ENCODE measurements at places on chromosomes 1 and 21.

DNA sequence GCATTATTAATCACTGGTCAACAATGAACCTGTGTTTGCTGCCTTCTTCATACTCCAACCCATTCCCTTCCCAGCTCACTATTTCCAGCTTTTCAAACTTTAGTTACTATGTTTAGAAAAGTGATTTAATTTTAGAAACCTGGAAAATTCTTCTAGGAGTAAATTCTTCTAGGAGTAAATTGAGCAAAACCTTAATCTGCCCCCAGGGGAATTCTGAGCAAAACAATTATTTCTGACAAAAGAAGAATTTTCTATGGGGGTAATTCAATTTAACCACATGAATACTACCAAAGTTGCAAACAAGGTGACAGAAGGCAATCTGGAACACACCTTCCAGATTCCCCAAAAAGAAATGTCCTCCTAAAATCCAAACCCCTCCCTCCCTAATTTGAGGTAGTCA lies 1.8 kb downstream of the LUZP1 start:
- DNase-seq: no peak

DNA sequence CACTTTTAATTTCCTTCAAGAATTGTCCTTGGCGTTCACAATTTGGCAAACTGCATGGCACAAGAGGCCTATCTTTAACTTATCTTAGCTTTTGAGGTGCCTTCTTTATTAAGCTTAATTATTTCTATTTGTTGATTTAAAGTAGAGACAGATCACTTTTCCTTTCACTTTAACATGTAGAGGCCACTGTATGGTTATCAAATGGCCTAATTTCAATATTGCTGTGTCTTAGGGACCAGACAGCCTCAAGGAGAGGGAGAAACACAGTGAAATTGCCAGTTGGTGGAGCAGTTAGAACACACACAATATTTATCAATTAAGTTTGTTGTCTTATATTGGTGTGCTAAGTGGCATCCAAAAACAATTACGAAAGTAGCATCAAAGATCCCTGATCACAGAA lies 1013.9 kb downstream of the KCNT2 start:
- no peak for DNase-seq

DNA sequence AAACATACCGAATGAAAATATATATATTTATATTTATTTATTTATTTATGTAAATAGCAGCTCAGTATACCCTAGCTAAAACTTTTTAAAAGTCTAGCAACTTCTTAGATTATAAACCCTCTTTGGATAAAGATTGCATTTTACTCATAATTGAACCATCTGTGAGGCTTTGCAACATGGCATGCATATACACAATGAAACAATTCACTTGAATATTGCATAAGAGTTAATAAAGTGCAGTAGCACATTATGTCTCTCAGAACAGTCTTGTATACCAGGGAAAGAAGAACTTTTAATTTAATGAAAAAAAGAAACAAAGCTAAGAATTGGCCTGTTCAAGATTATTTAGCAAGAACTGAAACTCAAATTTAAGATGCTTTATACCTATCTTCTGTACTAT lies 1363.9 kb upstream of the ADGRL2 start:
- no peak for DNase-seq

- no peak for DNase-seq
These were observed 9.0 kb upstream of the IFNGR2 start for GRCh38 chr21:33394260-33394659.

DNA sequence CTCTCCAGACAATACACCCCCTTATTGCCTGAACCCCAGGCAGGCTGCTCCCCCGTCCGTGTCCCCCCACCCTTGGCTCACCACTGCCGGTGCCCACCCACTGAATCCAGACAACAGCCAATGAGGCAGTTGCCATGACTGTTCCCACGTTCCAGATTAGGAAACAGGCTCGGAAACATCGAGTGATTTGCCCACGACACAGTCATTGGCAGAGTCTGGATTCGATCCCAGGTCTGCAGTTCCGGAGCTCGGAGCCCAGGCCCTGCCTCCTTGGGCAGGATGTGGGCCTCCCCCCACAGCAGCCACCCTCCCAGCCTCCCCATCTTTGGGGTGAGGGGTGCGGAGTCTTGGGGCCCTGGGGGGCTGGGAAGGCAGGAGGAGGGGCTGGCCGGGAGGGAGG lies 20.3 kb upstream of the CLSTN1 start:
- no peak for DNase-seq

GRCh38 chr1:1212780-1213344 lies 1.1 kb downstream of the TNFRSF4 start:
- DNase-seq: no peak

- DNase-seq: no peak
These were observed 24.8 kb upstream of the USH2A start for GRCh38 chr1:216448011-216448510.

DNA sequence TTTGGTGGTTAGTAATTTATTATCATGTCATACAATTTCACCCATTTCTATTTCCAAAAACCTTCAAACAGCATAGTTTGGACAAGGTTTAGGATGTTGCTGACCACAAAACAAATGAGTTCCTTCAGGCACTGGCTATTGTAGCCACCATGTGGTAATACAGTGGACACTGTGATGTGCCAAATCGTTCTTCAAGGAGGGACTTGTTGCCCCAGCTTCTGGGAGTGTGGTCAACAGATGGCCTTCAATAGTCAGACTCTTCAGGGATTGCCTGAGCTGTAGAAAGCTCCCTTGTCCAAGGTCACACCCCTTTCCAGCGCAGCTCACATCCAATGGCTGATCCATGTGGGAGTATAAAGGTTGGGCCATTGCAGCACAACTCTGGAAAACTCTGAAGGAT lies 2.6 kb downstream of the PDE4B start:
- no peak for DNase-seq

GRCh38 chr1:40877698-40878097 lies 15.5 kb upstream of the CITED4 start:
- no peak for DNase-seq

DNA sequence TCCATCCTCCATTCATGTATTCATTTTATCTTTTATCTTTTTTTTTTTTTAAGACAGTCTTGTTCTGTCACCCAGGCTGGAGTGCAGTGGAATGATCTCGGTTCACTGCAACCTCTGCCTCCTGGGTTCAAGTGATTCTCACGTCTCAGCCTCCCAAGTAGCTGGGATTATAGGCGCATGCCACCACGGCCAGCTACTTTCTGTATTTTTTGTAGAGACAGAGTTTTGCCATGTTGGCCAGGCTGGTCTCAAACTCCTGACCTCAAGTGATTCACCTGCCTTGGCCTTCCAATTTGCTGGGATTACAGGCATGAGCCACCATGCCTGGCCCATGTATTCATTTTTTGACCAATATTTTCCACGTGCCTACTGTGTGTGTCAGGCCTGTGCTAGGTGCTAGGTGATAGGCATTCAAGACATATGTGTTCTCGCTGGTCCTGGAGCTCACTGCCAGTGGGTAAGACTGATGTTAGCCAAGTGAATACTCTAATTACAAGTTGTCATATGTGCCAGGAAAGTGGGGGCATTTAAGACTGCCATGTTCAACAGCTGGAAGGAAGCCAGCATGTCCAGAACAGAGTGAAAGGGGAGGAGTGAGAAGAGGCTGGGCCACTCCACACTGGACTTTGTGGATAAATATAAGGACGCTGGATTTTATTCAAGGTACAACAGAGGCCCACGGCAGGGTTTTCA lies 5.3 kb upstream of the CELSR2 start:
- no peak for DNase-seq

DNA sequence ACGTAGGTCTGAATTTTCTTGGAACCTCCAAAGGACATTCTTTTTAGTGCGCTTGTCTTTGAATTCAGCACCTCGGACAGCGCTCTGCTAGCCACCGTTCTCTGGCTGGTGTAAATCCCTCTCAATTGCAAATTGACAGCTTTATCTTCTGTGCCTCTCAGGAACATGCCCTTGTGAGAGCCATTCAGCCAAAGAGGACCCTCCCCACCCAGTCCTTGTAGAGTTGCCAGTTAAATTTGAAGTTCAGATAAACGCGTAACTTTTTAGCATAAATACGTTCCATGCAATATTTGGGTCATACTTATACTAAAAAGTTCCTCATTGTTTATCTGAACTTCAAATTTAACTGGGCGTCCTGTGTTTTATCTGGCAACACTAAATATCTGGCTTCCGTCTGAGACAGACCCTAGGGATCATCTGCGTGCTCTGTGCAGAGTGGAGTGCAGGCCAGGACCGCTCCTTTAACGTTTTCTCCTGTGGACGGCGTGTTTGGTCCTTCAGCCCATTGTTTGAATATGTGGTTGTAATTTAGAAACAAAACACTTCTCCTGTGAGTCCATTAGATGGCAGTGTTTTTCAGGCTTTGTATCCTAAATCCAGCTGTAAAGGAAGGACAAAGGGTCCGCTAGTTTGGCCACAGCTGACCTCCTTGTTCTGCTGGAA lies 7.0 kb downstream of the KCNAB2 start:
- DNase-seq: no peak

- DNase-seq: peak; percentile 15
These were observed 40.1 kb downstream of the SLC9C2 start for GRCh38 chr1:173562813-173563212.

DNA sequence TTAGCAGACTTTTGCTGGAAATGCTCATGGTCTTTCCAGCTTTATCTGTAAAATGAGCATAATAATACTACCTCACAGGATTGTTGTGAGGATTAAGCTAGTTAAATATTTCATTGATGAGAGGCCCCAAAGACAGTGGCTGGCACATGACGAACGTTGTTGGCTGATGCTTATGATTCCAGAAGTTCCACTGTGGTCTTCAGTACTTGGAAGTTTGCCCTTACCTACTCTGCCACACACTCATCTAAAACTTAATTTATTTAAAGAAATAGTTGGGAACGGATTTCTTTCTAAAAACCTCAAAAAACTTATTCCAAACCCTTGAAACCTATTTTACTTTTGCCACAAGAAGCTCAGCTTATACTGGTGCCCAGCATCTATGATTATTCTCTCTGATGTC lies 170.7 kb downstream of the DHRS3 start:
- DNase-seq: no peak

DNA sequence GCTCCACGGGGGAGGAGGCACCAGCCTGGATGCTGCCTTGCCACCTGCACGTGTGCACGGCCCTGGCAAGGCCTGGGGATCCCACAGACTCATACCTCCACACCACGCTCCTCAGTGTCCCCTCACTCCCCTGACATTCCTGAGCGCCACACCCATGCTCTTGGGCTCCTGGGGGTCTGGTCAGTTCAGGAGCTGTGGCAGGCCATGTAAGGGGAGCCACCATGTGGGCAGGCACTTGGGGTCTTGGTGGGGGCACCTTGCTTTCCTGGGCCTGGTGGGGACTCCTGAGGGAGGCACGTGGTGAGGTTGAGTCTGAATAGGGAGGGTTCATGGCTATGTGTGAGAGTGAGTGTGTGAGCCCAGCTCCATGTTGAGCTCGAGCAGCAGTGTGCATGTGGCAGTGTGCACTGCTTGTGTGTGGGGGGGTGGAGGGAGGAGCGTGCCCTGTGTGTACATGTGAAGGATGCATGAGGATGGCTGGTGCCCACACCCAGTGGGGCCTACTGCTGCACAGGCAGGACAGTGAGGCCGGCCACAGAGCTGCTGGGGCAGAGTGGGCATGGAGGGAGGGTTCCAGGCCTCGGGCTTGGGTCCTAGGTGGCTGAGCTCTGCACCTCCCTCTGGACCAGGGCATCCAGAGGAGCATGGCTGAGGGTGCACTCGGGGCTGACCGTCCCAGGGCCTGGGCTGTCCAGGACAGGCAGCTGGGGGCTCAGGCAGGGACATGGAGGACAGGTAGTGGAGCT lies 1.6 kb downstream of the GJC2 start:
- DNase-seq: no peak

GRCh38 chr1:29975036-29975694 lies 738.8 kb downstream of the PTPRU start:
- peak; percentile 37 for DNase-seq

- no peak for DNase-seq
These were observed 18.9 kb downstream of the GPA33 start for GRCh38 chr1:167071286-167071685.

DNA sequence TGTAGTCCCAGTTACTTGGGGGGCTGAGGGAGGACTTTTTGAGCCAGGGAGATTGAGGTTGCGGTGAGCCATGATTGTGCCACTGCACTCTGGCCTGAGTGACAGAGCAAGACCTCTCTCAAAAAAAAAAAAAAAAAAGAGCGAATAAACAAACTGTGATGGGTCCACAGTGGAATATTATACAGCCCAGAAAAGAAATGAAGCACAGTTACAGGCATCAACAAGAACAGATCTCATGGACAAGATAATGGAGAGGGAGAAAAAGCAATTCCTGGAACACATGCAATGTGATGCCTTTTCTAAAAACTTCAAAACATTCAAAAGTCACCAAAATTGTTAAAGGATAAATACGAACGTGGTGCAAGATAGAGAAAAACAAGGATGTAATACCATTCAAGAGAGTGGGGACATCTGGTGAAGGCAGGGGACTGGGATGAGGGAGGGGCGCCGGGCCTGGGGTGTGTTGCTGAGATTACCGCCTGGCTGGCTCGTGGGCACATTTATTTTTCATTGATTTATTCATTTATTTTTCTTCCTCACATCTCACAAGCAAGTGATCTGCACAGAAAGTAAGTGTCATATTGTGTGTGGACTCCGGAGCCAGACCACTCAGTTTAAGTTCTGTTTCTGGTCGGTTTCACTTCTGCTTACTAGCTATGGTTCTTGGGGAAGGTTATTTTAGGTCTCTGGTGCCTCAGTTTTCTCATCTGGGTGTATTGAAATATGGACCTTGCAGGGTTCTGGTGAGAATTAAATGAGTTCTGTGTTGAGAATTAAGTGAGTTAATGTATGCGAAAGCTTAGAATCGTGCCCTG lies 30.1 kb downstream of the ABCG1 start:
- no peak for DNase-seq

DNA sequence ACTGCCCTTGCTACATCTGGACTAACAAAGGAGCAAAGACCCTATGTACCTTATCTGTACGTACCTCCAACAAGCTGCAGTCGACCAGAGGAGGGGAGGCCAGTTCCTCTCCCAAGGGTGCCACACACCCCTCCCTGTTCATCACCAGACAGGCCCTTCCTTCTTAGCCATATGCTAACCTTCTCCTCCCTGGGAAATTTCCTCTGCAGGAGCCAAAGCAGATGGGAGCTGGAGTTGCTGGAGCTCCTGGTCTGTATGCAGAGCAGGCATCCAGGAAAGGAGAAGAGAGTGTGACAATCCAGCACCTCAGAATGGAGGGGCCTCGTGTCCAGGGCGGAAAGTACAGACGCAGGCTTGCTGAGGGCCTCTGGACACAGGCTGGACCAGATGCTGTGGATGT lies 48.5 kb downstream of the C8B start:
- DNase-seq: no peak

- DNase-seq: peak; percentile 53
These were observed 8.2 kb upstream of the MYOM3 start for GRCh38 chr1:24119859-24120756.

DNA sequence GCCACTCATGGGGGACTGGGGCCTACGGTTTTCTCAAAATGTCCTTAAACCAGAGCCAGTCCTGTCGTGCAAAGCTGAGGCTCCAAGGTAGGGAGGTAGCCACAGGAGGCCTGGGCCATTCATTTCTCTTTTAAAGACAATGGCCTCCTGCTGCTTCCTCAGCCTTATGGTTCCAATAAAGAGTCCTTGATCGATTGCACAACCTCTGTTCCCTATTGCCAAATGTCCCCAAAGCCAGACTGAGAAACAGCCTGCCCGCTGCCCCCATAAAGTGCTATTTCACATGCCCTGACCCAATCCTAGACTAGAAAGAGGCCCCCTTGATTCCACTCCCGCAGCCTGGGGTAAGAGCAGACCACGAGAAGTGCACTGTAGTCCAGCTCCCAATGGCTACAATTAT lies 166.7 kb downstream of the CLIC6 start:
- DNase-seq: no peak
